ENCODE measurements at places on chromosomes 5 and 9.

DNA sequence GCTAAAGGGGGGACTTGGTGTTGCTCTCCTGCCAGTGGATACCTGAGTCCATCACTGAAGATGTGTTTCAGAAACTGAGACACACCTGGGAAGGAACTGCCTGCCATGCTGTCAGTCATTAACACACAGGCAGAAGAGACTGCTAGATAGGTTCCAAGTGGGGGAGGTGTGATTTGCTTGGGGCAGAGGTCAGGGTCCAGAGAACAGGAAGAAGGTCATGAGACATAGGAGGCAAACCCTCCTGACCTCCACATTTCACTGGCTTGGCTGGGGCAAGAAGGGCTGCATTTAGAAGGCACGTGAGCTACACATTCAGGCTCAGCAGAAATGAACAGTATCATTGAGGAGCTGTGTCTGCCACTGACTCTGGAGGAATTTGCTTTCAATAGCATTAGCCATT, 215.8 kb downstream of the HSPA4 start:
- no peak for DNase-seq

- no peak for DNase-seq
Observed at GRCh38 chr5:17081142-17081541, 136.3 kb upstream of the BASP1 start.

DNA sequence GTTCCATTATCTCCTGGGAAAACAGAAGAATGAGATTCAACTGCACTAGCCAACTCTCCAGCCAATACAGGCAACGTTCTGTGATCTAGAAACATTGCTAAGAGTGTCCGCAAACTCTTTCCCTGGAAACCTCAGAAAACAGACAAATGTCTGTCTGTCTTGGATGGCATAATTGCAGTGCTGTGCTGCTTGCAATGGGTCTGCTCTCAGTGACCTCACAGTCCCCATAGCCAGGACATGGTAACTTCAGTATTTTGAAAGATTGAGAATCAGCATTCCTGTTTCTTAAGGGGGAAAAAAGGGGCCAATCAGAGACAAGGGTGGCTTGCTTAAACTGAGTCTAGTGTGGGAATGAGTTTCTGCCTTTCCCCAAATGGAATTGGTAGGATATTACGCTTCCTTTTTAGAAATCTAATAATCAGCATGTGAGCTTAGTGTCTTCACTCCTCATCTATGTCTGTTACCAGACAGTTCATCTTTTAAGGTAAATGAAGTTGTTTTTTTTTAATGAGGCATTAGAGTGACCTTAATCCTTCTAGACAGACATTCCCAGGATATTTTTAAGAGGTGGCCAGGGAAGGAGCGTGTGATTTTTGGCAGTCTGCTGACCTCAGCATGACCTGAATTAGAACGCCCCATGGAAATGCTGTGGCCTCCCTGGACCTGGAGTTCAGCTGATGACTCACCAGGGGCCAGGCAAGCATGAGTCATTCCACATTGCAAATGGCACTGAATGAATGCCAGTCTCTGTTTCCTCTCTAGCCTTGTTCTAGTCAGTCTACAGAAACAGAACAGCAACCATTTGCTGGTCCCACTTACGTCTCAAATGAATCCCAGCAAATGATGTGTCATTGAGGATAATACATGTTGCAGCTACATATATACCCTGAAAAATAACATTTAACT, 210.2 kb upstream of the ACTBL2 start:
- no peak for DNase-seq

DNA sequence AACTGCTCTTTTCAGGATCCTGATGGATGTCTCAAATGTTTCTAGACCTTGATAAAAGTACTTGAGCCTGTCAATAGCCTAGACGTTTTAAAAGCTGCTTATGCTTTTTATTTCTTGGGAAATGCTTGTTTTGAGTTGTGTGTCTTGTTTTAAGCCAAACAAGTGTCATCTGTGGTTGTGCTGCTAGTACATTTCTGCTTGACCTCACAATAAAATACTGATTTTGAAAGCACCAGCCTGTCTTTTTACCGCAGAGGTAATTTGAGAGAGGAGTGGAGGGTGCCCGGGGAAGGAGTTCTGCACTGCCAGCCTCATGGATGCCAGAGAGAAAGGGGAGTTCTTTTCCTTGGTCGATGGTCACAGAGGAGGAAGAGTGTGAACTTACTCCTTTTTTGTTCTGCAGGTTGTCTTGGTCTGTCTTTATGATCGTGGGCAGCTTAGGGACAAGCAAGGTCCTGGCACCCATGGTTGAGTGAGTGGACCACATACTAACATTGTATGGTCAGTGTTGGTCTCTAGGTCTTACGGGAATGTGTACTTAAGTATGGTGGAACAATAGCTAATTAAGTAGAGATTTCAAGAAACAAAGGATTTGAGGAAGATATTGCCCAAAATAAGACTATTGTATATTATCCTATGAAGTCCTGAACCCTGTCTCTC, 61.0 kb downstream of the TRIO start:
- DNase-seq: no peak

DNA sequence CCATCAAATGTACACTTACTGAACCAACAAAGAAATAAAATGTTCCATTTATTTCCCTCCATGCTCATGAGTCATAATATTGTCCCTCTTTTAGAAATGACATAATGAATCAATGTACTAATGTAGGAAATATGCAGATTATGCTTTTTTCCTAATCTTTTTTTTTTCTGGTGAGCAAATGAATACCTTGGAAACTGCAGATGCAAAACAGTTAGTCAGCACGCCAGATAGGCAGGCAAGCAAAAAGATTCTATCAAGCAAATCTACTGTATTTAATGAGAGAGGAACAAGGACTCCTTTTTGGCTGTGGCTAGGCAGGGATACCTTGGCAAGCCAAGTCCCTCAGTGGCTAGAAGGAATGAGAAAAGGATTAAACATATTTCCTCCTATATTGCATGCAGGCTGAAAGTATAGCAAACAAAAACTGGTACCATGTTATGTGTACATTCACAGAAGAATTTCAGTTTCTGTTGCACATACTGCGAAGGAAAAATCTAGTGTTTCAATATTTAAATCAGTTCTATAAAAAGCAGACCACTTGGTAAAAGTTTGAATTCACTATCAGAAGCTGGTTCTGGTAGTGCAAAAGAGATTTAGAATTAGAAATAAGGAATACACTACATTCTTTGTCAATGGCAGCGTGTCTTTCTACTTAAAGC, 605.4 kb downstream of the TLE1 start:
- DNase-seq: no peak

DNA sequence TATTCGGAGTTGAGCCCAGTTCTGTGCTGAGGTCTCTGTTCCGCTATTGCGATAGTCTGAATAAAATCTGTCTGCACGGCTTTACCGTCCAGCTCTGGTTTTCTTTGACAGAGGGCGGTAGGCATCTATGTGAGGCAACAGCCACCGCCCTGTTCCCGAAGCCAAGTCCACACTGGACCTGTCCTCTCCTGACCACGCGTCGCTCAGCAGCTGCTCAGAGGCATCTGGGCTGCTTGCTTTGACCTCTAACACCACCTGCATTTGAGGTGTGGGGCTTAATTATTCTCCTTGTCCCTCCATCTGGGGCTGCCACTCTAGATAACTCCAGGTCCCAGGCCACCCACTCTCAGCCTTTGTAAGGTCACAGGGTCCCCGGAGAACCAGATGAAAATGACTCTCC, 168.4 kb upstream of the SMIM23 start:
- DNase-seq: no peak

GRCh38 chr9:112869041-112869529, 21.6 kb downstream of the SLC46A2 start:
- DNase-seq: no peak

GRCh38 chr5:180026320-180026719, 45.2 kb downstream of the RNF130 start:
- DNase-seq: no peak

GRCh38 chr5:10019236-10019635, 230.5 kb downstream of the ATPSCKMT start:
- DNase-seq: no peak

- no peak for DNase-seq
Observed at GRCh38 chr5:172002840-172003512, 3.5 kb downstream of the FBXW11 start.

DNA sequence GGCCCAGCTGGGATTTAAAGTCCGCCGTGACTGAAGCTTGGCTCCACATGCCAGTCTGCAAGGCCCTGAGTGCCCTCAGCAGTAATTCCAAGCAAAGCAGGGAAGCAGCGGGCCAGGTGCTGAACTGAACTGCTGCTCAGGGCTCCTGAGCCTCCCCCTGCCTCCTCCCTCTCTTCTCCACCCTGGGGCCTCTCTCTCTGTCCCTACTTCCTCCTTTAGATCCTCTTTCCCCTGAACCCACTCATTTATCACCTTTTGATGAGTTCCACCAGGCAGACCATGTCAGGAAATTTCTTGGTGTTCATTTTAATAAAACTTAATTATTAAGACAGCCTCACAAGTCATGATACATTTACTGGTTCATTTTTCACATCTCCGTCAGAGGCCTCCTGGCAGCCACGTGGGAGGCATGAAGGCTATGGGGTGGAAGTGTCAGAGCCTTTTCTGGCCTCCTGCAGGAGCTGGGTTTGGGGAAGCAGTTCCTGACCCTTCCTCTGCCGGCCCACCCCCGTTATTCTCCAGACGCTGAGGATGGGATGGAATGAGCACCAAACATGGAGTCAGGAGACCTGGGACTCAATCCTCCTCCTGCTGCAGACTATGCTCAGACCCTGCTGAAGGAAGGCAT, 32.2 kb upstream of the KCNIP1 start:
- DNase-seq: peak; percentile 85

DNA sequence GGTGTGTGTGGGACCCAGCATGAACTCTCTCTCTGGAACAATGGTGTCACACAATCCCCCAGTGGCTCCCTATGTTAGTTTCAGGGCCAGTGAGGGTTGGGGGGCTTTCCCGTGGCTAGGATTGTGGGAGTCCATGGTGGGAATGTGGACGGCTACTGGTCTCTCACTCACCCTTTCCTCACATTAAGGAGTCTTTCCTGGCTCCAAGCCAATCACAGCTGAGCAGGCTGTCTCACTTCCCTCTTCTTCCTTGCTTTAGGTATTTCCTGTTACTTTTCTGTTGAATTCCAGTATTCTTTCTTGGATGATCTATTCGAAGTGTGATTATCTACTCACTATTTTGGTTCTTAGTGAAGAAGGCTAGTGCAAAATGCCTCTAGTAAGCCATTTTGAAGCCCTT, 324.4 kb upstream of the MPDZ start:
- DNase-seq: no peak

DNA sequence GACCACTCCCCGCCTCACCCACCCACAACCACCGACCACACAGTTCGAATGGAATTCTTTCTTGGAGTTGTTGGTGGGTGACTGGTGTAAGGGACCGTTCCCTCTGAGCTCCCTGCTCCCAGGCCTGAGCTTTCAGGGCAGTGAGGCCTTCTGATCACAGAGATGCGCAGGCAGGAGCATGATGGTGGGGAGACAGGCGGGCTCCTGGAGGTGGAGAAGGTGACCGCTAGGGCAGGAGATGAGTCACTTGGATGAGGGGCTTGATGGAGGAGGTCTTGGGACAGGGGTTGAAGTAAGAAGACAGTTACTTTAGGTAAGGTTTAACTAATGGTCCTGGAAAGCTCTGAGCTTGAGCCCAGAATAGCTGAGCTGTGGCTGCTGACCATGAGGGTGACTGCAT, 88.5 kb downstream of the HSPA4 start:
- DNase-seq: no peak

DNA sequence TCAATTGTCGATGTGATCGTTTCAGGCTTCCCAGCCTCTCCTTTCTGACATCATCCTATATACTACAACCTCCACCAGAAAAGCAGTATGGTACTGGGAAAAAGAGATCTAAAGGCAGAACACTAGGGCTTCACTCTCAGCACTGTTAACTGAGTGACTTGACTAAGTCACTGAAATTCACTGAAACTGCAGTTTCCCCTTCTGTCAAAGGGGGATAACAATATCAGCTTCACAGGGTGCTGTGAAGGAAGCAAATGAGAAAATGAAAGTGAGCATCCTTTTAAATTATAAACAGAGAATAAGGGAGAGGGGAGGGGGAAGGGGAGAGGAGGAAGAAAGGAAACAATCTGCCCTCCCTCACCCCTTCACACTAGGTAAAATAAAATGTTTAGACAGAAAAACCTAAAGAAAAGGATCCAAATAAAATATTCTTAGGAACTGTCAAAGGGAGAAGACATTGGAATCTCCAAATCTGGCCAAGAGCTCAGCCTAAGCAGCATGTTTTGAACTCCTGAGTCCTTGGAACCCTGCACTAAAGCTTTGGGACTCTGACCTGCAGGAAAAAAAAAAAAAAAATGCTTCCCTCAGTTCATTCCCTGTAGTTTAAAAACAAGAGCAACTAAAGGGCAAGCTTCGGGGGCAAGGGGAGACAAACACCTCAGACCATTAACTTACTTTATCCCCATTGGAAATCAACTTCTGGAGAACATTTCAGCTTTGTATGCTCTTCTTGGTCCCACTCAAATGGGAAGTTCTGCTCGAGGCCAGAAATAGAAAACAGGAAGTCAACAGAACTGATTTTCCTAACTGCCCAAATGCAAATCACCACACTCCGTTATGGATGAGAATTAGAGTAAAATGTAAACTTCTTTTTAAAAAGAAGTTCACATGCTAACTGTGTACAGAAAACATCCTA, 178.3 kb downstream of the DEPDC1B start:
- DNase-seq: no peak

DNA sequence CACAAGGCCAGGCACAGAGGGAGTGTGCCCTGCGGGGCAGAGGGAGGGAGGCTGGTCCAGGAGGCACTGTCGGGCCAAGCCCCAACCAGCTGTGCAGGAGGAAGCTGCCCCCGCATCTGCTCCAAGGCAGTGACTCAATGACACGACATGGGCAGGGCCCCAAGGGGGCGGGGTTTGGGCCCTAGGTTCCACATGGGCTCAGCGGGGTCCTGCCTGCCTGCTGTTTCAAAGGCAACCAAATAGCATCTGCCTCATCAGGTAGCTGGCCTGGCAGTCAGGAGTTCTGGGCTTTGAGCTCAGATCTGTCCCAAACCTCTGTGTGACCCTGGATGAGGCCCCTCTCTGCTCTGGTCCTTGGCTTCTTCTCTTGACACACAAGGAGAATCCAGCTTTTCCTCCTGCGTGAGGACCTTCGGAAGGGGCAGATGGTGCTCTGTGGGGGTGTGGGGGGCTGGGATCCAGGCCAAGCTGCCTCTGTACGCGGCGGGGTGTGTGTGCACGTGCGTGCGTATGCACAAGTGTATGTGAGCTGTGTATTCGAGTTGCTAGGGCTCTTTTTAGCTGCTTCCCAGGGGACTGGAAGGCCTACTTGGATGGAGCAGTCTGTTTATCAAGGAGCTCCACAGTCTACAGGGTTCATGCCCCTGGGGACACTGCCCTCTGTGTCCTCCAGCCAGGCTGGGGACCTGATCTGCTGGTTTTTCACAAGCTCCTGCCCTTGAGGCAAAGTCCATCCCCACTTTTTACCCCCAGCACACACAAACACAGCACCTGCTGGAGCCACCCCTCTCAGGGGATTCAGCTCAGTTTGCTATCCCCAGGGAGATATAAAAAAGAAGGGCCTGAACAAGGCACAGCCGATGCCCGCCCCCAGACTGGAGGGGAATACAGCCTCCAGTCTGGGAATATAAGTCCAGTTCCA, 138.9 kb downstream of the RGS3 start:
- no peak for DNase-seq

- no peak for DNase-seq
Observed at GRCh38 chr9:105103776-105104175, 140.7 kb upstream of the SLC44A1 start.

Measured in vagina (tissue), 2 donors.